Renal pelvis (tissue), 12 donors: ENCODE measurements at places on chromosomes 4 and X. TPM values are rescaled to one million over a fixed set of nuclear protein-coding genes. Genes with fewer than 3 reads are reported as not detected.
A peak's percentile ranks its signal among the peaks of the same experiment; 100 is the strongest.

DNA sequence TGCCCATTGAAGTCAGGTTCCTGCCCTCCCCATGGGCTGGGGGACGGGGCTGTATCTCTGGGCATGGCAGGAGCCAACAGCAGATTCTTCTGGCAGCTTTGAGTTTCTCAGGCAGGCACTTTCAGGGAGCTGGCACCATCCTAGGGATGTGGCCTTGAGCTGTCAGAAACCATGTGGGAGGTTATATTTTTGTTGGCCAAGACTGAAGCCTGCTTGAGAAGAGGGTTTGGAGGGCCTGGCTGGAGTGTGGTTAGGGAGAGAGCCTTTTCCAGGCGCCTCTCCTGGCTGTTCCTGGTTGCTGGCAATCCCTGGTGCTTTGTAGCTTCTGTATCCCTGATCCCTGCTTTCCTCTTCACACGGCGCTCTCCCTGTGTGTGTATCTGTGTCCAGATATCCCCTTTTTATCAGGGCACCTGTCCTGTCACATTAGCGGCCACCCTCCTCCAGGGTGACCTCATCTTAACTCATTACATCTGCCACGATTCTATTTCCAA, 30.6 kb upstream of the SORCS2 start:
- DNase-seq, result no peak

DNA sequence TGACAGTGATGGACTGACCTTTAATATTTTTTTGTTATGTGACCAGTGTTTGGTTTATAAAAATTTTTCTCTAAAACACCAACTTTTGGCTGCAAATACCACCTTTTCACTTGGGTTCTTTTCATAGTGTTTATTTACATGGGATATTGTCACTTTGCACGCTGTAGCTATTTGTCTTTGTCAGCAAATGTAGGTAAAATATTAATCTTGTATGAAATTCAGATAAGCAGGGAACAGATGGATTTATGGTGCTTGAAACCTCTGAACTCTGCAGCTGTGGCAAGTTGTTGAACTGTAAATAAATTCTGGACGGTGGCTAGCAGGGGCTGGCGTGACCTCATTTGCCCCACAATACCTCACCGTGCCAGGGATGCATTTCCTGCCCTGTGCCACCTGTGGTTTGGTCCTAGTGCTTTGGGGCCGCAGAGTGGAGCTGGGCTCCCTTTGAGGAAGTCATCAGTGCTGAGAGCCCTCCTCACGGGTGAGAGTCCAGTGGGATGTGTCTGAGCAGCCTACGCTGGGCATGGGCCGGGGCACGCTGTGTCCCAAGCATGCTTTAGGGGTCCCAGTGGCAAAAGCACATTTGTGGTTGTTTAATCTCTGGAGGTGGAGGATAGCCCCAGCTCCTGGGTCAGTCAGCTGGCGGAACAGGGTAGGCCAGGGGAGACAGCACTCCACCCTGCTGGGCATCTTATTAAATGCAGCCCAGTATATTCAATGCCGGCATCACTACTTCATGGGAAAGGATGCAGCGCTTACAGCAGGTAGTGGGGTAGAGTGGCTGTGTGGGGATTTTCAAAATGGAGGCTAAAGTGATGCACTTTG, 108.6 kb downstream of the TBL1X start:
- DNase-seq, result no peak

DNA sequence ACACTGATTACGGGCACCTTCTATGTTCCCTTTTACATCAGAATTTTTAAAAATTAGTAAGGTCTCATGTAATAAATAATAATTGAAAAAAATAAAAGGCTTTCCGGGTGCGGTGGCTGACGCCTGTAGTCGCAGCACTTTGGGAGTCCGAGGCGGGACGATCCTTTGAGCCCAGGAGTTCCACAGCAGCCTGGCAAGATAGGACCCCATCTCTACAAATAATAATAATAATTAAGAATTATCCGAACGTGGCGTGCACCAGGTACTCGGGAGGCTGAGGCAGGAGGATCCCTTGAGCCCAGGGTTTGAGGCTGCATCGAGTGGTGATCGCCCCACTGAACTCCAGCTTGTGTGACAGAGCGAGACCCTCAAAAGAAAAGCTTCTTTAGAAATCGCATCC, 771 bp upstream of the LAMTOR3 start:
- DNase-seq, result no peak

- no peak for DNase-seq
Observed at GRCh38 chr4:52107336-52107735, 56.2 kb downstream of the SPATA18 start.

DNA sequence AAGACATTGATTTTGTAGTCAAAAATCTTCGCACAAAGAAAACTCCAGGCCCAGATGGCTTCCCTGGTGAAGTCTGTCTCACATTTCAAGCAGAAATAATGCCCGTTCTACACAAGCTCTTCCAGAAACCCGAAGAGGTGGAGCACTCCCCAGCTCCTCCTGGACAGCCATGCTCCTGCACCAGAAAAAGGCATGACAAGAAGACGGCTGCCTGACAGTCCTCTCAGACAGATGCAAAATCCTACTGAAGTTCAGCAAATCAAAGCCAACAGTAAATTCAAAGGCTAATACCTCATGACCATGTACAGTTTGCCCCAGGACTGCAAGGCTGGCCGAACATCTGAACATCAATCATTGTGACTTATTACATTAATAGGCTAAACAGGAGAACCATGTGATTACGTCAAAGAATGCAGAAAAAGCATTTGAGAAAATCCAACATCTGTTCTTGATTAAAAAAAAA, 30.8 kb upstream of the MXD4 start:
- peak; percentile 48 for DNase-seq

- no peak for DNase-seq
Observed at GRCh38 chr4:119082661-119083060, 53.0 kb upstream of the MYOZ2 start.

- DNase-seq, result no peak
Observed at GRCh38 chrX:87067795-87068369, 449.7 kb upstream of the KLHL4 start.

DNA sequence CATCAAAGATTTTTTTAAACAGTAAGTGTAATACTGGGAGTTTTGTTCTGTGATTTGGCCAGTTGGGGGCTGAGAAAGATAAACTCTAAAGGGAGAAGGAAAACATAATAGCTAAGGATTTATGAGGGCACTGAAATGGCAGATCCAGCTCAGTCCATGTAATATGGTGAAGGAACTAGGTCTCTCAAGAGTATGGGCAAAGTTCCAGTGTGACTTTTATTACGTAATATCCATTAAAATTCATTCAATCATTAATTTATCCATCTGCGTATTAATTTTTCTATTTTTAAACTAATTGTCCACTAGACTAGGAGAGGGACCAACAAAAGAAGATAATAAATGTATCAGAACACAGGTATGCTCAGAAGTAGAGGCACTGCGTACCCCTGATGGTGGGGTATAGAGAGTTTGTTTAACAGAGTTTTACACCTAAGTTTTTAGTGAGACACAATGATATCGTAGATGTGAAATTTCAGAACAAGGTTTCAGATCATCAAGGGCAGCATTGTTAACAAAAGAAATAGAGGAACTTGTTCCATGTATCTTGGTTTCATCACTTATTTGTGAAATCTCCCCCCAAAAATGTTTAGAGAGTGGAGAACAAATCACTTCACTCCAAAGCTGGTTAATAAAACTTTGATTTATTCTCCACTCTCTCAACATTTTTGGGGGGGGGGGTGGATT, 351.1 kb downstream of the GRXCR1 start:
- no peak for DNase-seq

GRCh38 chr4:62450740-62451139, 1250.6 kb downstream of the ADGRL3 start:
- DNase-seq, result no peak

The AMTN gene
- polyA plus RNA-seq, result not detected
